ENCODE measurements at places on chromosomes 6 and 20.
A peak's percentile ranks its signal among the peaks of the same experiment; 100 is the strongest.

DNA sequence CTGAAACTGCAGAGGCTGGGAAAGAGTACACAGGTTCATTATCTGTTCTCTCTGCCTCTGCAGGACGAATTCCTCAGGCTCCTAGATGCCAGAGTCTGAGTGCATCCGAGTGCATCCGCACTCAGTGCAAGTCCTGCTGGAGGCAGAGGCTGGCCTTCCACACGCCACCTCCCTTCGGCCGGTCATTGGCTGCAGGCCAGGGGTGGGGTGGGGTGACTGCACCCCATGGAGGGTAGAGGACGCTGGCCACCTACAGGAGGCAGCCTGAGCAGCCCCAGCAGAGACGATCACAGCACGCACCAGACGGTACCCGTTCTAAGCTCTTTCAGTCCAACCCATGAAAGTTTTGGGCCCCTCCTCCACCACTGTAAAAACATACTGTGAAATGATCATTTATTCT lies 11.7 kb downstream of the SFT2D1 start:
- DNase-seq, result peak; percentile 6

DNA sequence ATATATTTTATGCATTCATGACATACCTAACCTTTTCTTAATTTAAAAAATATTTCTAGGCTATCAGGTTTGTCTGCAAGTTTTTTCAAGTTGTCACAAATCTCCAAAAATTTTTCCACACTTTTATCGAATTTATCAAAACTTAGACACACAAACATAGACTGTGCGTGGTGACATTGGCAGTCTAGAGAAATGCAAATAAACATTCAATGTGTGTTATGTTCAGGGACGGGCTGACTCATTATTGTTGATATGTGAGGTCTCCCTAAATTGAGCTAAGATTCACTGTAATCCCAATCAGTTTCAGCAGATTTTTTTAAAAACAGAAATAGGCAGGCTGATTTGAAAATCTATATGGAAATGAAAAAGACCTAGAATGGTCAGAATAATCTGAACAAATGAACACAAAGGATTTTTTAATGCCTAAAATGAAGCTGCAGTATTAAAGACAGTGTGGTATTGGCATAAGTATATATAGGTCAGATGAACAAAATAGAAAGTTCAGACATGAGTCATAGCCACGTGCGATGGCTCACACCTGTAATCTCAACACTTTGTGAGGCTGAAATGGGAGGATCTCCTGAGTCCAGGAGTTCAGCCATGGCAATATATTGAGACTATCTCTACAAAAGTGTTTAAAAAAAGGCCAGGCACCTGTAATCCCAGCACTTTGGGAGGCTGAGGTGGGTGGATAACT lies 19.2 kb downstream of the BLTP3A start:
- no peak for DNase-seq

DNA sequence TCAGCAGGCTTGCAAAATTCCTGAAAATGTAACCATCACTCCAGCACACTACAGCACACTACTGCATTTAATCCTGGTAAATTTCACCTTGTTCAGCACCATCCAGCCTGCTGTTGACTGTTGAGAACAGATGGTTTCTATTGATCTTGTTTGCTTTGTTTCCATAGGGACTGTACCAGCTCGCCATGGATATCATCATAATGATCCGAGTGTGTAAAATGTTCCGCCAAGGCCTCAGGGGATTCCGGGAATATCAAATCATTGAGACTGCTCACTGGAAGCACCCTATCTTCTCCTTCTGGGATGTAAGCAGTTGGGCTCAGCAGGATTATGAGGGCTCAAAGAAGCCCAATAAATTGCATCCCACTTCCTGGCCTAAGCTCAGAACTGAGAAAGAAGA lies 4.1 kb downstream of the CNBD2 start:
- DNase-seq, result no peak

GRCh38 chr6:69138148-69138547 lies 503.1 kb downstream of the ADGRB3 start:
- peak; percentile 8 for DNase-seq

- no peak for DNase-seq
Measured at GRCh38 chr6:71965404-71965803, 79.1 kb downstream of the RIMS1 start.
